Urinary bladder (tissue), 4 donors: ENCODE measurements at places on chromosomes 5 and 9. TPM values are rescaled to one million over a fixed set of nuclear protein-coding genes. Genes with fewer than 3 reads are reported as not detected.

- DNase-seq, result no peak
Observed at GRCh38 chr9:91162311-91162710, 199.4 kb downstream of the AUH start.

The PDE6A gene
- total RNA-seq, result 0.05 TPM

DNA sequence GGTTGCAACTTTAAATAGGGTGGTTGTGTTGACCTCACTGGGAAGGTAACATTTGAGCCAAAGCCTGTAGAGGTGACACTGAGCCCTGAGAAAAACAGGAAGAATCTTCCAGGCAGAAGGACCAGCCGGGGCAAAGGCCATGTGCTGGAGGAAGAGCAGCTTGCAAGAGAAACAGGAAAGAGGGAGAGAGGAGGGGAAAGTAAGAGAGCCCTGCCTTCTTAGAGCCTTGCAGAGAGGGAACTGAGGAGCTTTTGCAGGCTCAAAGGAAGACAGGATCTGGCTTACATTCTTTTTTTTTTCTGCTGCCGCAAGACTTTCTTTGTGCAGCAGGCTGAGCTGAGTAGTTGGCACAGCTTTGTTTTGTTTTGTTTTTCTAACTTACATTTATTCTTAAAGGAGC lies 17.4 kb downstream of the C9orf153 start:
- no peak for DNase-seq

The IL7R gene
- 1.5 TPM for total RNA-seq

- no peak for DNase-seq
Observed at GRCh38 chr5:114089259-114089658, 272.6 kb upstream of the KCNN2 start.
